ENCODE measurements at places on chromosomes 7 and 10. TPM values are rescaled to one million over a fixed set of nuclear protein-coding genes. Genes with fewer than 3 reads are reported as not detected.

The VENTX gene
- total RNA-seq: 4.0 TPM

DNA sequence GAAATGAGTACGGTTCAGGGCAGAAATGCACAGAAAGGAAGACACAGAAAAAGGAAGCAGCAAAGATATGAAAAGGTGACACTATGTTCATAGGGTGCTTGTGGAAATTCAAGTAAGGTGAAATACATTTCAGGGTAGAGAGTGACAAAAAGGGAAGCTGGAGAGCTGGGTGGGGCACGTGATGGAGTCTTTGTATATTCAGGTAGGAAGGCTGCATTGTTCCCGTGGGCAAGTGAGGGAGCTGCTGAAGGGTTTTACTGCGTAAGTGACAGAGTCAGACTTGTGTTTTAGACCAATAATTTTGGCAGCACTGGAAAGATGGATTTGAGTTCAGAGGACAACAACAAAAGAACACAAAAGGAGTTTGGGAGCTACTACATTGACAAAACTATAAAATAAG lies 35.3 kb upstream of the ANK3 start:
- DNase-seq: no peak

DNA sequence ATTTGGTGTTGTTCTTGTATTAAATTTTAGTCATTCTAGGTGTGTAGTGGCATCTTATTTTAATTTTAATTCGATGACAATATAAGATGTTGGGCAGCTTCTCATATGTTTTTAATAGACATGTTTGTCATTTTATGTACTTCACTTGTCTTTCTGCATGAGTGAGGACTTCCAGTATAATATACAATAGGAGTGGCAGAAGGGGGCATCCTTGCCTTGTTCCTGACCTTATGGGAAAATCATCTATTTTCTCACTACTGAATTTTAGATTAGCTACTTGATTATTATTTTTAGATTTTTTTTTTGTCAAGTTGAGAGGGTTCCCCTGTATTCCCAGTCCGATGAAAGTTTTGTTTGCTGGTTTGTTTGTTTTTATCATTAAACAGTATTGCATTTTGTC lies 495.2 kb upstream of the GRM3 start:
- DNase-seq: no peak

GRCh38 chr10:69939481-69939880 lies 113.2 kb upstream of the MACROH2A2 start:
- DNase-seq: no peak

GRCh38 chr10:19412531-19412930 lies 363.9 kb downstream of the MALRD1 start:
- no peak for DNase-seq

DNA sequence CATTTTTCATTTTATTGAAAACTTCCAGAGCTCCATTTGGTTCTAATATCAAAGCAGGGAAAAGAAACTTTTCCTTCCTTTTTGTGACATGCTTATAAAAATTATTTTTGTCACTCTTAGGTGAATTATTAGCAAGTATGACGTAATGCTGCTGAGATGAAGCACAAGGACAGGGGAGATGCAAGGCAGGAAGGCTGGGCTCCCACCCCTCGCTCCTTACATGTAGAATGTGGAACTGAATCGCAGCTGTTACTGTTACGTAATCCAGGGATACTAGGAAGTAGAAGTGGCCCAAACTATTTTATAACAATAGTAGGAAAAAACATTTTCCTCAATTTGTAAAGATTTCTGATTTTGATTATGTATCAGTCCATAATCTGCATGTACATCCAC lies 17.1 kb upstream of the GTPBP4 start:
- DNase-seq: no peak

- no peak for DNase-seq
Measured at GRCh38 chr7:72020311-72020710, 391.8 kb downstream of the CALN1 start.

- no peak for DNase-seq
Measured at GRCh38 chr7:132422502-132423111, 153.7 kb downstream of the PLXNA4 start.

DNA sequence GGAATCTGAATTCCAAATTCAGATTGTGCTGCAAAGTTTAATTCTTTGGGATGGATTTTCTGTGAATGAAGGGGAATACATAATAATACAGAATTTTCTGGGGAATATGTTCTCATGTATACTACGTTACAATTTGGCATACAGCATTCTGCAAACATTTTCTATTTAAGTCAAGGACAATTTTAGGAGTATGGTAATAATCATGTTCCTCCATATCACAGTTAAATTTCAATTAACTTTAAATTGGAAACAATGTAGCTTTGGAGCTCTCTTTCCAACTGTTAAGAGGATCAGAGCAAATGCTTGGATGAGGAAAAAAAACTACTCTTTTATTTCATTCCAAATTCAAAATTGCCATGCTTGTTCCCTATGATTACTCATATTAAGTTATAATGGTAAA lies 217.5 kb downstream of the JAZF1 start:
- DNase-seq: no peak

The HSPA14 gene
- total RNA-seq: 11.5 TPM

DNA sequence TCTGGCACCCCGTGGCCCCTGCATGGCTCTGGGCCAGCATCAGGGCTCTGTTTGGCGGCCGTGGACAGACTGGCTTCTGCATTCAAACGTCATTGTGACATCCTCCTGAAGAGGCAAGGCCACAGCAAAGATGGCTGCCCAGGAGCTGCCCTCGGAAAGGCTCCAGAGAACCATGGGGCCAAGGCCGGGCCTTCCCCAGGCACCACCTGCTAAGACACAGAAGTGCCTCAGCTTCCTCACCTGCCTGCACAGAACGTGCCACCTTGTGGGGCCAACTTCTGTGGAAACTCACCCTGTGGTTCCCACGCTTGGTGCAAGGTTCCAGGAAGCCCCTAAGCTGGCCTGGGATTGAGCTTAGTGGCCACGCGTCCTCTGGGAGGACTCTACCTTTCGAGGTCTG lies 396.9 kb downstream of the PTPRN2 start:
- DNase-seq: no peak
